Thoracic aorta (tissue), 2 donors: ENCODE measurements at places on chromosomes 12 and 14. TPM values are rescaled to one million over a fixed set of nuclear protein-coding genes. Genes with fewer than 3 reads are reported as not detected.

Gene GPR132
- total RNA-seq, result 2.3 TPM

- no peak for DNase-seq
Observed at GRCh38 chr12:102528111-102528510, 47.7 kb upstream of the IGF1 start.

DNA sequence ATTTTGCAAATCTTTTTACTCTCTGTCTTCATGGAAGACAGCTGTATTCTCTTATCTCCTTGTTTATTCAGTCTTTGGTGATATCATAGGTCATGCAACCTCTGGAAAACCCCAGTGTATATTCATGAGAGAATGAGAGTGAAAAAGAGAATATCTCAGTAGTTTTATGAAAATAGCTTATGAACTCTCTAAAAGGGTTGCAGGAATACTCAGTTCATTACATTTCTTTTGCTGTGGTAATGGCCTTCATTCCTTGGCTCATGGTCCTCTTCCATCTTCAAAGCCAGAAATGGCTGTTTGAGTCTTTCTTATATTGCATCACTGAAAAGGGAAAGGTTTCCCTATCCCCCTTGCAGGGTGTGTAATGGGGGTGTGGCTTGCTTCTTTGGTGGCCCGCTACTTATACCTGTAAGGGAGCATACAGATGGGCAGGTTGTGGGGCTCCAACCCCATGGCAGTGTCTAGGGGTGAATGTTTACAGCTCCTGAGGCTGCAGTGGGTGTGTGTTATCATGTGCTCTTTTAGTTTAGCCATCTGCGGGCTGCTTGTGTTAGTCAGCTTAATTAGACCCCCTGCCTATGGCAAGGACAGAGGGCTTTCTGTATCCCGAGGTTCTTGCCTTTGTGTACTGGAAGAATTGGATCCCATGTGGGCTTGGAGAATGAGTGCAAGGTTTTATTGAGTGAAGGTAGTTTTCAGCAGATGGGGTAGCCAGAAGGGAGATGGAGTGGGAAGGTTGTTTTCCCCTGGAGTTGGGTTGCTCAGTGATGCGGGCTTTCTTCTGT lies 150.2 kb downstream of the CCDC91 start:
- DNase-seq, result no peak

DNA sequence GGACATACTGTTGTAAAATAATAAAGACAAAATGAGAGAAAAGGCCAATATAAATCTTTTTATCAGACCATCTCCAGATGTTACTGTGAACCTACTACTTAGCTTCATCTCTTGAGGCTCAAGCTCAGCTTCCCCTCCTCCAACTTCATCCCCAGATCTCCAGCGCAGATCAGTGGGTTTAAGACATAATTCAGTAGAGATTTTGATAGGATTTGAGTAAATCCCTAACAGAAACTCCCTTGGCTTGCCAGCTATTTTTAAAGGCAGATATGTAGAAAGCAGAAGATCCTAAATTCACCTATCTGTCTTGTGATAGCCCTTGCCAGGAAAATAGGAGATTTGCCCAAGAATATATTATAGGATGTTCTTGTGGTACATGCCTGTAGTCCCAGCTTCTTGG lies 236.7 kb downstream of the FBXL14 start:
- no peak for DNase-seq

Gene SLC7A7
- total RNA-seq, result 38.5 TPM

Gene CDC42BPB
- 133 TPM for total RNA-seq

DNA sequence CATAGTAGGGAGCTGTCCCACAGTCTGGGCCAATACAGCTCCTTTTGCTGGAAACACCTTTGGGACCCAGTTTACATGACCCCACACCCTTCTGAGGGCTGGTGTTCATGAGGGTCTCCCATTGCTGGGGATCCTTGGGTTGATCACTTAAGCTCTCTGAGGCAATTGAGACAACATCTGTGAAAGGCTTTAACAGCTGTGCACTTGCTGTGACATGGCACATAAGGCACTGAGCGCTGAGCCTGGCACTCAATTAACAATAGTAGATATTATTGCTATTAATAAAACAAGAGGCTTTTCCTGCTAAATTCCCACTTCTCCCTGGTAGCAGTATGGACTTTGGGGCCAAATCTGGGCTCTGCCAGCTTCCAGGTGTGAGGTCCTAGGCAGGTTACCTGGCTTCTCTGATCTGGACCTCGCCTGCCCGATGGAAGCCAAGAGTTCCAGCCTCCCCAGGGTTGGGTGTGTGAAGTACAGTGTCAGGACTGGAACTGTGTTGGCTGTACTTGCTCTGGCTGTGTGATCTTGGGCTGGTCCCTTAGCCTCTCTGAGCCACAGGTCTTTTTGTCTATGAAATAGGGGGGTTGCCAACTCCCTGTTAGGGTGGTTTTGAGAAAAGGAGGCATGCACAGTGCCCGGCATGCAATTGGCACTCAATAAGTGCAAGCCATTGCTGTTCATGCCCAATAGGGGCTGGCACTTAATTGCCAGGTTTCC lies 3.1 kb downstream of the SH2B3 start:
- DNase-seq, result no peak

GRCh38 chr12:81231574-81232368 lies 153.9 kb downstream of the ACSS3 start:
- DNase-seq, result no peak

Gene TMEM132C
- total RNA-seq, result not detected

Gene KRT8
- 130 TPM for total RNA-seq

Gene PAPLN
- total RNA-seq, result 10.2 TPM

Gene CCND2
- total RNA-seq, result 153 TPM

DNA sequence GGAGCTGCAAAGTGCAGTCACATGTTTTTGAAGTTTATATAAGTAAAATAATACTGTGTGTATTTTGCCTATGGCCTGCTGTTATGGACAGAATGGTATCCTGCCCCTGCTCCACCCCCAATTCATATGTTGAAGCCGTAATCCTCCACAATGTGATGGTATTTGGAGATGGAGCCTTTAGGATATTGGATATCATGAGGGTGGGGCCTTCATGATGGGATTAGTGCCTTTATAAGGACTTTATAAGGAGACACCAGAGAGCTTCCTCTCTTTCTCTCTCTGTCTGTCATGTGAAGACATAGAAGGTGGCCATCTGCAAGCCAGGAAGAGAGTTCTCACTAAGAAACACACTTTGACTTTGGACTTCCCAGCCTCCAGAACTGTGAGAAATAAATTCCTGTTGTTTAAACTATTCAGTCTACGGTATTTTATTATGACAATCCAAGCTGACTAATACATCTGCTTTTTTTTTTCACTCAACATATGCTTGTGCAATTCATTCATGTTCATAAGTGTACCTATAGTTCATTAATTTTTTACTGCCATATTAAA lies 3.1 kb upstream of the CHPT1 start:
- no peak for DNase-seq

GRCh38 chr12:19130224-19131024 lies 891 bp downstream of the PLEKHA5 start:
- DNase-seq, result no peak

Gene CLEC4D
- total RNA-seq, result 0.63 TPM

DNA sequence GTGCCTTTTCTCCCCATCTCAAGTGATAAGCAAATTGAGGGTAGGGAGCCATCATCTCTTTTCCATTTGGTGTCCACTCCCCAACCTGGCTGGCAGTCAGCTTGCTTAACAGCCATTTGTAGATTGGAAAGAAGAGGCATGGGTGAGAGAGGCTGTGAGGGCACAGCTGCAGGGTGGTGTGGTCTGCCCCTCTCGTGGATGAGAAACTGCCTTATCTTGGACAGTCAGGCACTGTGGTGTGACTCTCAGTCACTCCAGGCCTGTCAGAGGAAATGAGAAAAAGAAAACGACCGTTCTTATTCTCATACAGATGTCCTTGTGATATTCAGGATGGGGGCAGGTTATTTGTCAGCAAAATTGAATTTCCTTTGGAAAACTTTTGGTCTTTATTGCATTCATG lies 65.1 kb upstream of the SRSF5 start:
- no peak for DNase-seq

DNA sequence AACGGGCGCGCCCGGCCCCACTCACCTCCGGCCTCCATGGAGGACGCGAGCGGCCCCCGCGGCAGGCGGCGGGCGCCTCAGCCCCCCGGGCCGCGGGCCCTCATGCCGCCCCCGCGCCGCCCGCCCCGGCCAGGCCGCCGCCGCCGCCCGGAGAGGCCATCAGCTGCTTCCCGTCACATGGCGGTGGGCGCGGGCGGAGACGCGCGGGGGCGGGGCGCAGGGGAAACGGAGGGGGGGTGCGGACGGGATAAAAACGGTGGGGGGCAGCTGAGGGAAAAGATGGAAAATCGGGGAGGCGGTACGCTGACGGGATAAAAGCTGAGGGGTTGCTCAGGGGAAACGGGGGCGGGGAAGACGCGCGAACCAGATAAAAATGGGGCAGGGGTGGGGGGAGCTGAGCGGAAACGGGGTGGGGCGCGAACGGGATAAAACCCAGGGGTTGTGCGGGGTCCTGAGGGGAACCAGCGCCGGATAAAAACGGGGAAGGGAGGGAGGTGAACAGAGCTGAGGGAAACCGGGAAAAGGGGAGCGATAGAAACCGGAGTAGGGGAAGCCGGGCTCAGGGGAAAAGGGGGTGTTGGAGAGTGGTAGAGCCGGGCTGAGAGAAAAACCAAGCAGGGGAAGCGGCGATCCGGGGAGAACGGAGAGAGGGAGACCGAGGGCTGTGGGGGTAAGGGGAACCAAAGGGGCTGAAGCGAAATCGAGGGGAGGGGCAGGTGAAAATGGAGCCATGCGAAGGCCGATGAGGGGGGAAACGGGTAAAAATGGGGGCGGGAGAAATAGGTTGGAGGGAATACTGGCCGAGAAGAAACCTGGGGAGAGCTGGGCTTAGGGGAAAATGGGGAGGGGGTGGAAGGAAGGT lies at the start of gene WSB2:
TSS of gene WSB2 (minus strand) at position 169 of the 862 bp plus-strand sequence. CDS start at position 38, 131 bp downstream.
- peak; percentile 54 for DNase-seq

GRCh38 chr12:64240781-64241180 lies 18.7 kb upstream of the KICS2 start:
- DNase-seq, result no peak

DNA sequence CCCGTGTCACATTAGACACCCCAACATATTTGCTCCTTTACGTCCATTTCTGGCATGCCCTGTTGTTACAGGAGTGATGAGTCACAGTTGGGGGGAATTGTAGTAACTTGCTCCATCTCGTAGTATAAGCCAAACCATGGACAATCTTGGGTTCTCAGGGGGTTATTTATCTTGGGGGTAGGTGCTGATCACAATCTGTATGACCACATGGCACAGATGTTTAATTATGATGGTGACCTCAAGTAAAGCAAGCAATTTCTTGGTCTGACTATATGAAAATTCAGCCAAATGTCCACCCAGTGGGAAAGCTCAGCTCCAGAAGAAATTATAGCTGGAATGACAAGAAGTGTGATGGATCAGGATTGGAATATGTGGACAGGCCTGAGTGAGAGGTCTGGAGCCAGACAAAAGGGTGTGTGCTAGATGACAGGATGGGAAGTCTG lies 32.1 kb upstream of the STON2 start:
- DNase-seq, result no peak

- no peak for DNase-seq
Observed at GRCh38 chr12:94872007-94872653, 131.4 kb downstream of the NDUFA12 start.

- DNase-seq, result peak; percentile 26
Observed at GRCh38 chr14:61620130-61620946, 75.0 kb upstream of the HIF1A start.

Gene PKP2
- 8.8 TPM for total RNA-seq

- no peak for DNase-seq
Observed at GRCh38 chr14:38931969-38932652, 170.9 kb downstream of the SEC23A start.
